ENCODE measurements at places on chromosomes 12 and 14.

DNA sequence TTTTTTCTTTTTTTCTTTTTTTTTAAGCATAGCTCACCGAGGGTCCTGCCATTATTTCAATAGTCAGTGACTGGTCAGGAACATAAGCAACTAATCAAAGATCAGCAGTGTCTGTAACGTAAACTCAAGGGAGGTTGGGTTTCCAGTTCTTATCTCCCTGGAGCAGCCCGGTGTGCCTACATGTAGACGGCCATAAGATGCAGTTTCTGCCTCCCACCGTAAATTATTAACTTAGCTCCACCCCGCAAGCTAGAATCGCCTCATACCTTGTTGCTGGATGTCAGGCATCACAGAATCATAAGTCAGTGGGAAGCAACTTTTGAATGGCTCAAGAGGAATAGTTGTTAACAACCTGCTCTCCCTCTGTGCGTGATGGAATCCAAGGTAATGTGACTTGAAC lies at the start of gene MYO1H:
TSS of gene MYO1H (plus strand) at position 312 of the 400 bp plus-strand sequence. CDS start at position 373, 61 bp downstream.
- no peak for DNase-seq

DNA sequence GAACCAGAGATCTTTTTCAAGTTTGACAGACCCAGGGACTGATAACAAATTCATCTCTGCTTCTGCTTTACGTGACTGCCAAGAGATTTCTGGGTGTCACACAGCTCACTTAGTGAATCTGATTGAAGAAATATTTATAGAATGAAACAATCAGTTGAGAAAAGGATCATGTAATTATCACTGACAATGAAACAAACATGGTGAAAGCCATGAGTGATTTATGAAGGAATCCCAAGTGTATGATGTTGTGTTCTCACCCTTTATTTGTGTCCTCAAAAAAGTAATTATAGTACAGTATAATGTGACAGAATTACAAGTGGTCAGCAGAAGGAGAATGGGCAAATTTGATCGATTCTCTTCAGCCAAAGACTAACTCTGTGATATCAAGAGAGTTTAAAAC lies 177.3 kb downstream of the BMP4 start:
- DNase-seq = no peak

DNA sequence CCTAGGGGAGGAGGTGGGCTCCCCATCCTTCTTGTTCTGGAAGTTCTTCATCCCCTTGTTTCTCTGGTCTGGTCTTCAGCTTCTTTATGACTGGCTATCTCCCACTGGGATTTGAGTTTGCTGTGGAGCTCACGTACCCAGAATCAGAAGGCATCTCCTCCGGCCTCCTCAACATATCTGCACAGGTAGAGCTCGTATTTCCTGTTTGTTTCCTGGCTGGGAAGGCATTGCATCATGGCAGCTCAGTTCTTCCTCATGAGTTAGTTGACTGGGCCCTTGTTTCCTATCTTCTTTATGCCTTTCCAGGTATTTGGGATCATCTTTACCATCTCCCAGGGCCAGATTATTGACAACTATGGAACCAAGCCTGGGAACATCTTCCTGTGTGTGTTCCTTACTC lies 19.8 kb downstream of the ERG28 start:
- DNase-seq = no peak

- DNase-seq = no peak
These were observed 650 bp downstream of the GALC start for GRCh38 chr14:87992346-87992717.

GRCh38 chr12:111024205-111024801 lies 103.9 kb upstream of the MYL2 start:
- DNase-seq = peak; percentile 55

DNA sequence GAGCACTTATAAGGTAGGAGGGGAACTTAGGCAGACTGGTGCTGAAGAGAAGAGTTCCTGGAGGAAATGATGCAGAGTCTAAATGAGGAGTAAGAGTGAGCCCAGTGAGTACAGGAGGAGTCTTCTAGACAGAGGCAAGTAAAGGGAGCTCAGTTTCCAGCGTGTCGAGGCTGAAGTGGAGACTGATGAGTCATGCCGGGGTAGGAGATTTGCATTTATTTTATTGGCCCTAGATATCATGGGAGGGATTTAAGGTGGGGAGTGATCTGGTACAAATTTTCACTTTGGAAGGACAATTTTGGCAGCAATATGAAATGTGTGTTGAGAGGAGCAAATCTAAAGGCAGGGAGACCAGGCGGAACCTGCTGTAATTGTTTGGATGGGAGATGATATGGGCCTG lies 157.5 kb downstream of the TTC8 start:
- DNase-seq = no peak

DNA sequence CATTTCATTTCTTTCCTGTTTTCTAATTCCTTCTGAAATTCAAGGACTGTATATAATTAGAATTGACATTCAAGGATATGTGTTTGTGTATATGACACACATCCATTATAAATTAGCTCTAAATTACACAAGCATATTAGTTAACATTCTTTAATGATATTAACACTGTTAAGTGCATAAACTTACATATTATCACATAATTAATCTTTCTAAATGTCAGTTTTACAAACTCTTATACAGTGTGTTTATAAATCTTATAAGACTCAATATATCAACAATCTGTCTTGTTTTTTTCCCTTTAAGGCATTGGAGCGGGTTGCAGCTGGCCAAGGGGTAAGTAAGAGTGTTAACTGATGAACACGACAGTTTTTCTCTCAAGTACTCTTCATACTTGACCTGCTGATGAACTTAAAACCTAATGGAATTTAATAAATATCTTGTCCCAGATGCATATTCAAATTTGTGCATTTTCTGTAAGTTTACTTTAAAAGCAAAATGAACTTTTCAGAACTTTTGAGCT lies 76.1 kb downstream of the METTL25 start:
- no peak for DNase-seq

DNA sequence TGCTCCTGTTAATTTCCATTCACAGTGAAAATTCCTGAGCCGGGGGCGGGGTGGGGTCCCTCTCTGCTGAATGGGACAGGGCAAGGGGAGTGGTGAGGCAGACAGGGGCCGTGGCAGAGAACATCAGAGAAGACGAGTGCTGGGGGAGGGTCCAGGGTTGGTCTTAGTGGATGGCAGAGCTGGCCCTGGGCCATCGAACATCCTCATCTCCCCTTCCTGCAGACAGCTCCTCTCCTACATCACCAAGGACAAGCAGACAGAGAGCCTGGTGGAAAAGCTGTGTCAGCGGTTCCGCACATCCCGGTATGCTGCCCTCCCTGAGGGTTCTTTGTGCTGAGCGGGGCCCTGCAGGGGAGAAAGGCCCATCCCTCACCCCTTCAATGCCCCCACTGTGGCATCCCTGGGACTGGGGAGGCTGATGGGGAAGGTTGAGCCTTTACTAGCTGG lies 5.0 kb upstream of the GAPDH start:
- no peak for DNase-seq

- DNase-seq = no peak
These were observed 31.2 kb downstream of the HVCN1 start for GRCh38 chr12:110657747-110658146.

GRCh38 chr12:57782608-57783465 lies at the start of gene TSFM:
TSFM (plus strand) TSS chr12:57782787; CDS start chr12:57782802, 15 bp downstream.
- DNase-seq = peak; percentile 94

GRCh38 chr14:64201921-64202545 lies 92.1 kb downstream of the ESR2 start:
- DNase-seq = no peak

DNA sequence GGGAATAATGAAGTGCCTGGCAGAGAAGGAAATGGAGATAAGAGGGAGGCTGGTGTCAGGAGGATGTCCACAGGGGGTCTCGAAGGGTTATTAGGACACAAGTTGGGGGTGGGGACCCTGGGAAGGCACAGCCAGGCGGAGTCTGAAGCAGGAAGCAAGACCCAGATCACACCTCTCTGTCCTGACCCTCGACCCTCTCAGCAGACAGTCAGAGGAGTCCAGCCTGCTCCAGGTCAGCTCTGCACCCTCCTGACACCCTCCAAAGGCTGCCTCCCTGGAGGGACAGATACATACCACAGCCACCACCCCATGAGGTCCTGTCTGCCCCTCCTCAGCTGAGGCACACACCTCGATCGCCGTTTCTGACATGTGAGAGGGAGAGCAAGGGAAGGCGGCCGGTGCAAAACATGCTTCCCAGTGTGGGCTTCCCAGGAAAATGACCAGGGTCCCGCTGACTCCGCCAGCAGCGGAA lies 9.0 kb downstream of the BCL11B start:
- DNase-seq = no peak

GRCh38 chr12:58537278-58537677 lies 383.0 kb downstream of the LRIG3 start:
- DNase-seq = no peak

GRCh38 chr12:116806845-116807440 lies 68.8 kb downstream of the RNFT2 start:
- no peak for DNase-seq

GRCh38 chr14:77485256-77485655 lies 13.4 kb downstream of the ISM2 start:
- no peak for DNase-seq

DNA sequence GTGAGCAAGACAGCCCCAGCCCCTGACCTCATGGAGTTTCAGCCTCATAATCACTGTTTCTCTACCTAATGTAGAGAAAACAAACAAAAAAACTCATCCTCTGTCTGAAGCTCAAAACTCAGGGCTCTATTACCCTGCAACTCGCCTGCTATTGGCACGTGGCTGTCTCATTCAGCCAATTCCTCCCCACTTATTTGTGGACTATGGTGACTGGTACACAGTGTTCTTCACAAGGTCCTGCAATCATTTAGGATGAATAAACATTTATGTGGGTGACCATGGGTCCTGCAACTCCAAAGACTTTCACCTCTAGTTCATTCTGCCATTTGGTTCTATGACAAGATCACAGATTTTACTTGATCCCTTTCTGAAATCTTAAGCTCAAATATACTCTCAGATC lies 4.7 kb downstream of the PPP2R3C start:
- no peak for DNase-seq

DNA sequence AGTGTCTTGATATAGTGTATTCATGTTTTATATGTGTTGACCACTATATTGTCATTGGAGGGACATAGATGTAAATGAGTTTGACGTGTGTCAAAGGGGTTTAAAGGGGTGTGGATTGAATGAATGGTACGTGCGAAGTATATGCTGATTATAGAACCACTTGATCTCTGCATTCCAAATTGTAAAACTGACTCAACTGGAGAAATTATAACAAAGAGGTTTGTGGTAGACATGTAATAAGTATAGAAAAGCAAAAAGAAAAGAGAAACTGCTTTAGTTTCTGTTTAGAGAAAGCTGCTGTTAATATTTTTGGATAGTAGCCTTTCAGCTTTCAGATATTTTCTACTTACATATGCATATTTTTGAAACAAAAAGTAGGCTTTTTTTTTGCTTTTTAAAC lies 8.9 kb upstream of the MYRFL start:
- no peak for DNase-seq

DNA sequence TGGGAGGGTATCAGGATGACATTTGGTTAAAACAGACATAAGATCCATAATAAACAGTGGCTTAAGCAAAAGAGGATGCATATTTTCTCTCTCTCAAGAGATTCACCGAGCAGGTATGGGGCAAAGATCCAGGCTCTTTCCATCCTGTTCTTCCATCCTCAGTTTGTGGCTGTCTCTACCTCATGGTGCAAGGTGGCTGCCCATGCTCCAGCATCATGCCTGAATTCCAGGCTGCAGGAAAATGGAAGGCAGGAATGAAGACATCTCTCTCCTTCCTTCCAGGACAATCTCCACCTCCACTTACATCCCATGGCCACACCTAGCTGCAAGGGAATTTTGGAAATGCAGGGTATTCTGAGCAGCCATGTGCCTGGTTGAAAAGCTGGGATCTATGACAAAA lies 136.0 kb downstream of the GLT1D1 start:
- DNase-seq = no peak

- DNase-seq = no peak
These were observed 63.0 kb downstream of the TMEM30B start for GRCh38 chr14:61218157-61218556.

GRCh38 chr12:112900298-112901145 lies 6.2 kb upstream of the OAS1 start:
- peak; percentile 32 for DNase-seq

GRCh38 chr14:59566296-59566695 lies 10.3 kb downstream of the CCDC175 start:
- no peak for DNase-seq

DNA sequence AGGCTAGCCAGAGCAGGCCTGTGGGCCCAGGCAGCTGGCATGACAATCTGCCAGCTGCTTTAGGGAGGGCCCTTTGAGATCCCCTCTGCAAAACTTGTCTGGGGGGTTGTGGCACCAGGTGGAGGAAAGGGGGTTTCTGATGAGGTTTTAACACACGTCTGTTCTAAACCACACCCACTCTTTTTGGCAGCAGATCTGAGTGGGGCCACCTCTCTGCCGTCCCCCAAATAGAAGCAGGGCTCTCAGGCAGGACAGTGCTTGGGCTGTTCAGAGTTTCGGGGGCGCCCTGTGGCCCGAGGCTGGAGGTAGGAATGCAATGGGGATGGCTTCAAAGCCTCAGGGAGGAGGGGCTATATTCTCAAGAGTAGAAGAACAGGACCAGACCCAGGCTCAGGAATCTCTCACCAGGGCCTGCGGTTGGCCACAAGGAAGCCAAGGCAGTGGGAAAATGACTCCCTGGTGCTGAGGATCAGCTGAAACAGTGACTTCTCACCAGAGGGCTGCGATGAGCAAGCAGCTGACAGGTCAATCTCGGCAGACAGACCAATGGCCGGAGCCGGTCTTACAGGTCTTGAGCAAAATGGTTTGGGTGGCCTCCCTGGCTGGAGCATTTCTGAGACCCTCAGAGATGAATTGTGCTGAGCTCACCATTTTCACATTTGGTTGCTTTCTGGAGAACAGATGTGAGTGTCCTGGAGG lies 1.5 kb upstream of the KRT5 start:
- no peak for DNase-seq

GRCh38 chr12:31578632-31579031 lies 12.3 kb downstream of the DENND5B start:
- DNase-seq = no peak

DNA sequence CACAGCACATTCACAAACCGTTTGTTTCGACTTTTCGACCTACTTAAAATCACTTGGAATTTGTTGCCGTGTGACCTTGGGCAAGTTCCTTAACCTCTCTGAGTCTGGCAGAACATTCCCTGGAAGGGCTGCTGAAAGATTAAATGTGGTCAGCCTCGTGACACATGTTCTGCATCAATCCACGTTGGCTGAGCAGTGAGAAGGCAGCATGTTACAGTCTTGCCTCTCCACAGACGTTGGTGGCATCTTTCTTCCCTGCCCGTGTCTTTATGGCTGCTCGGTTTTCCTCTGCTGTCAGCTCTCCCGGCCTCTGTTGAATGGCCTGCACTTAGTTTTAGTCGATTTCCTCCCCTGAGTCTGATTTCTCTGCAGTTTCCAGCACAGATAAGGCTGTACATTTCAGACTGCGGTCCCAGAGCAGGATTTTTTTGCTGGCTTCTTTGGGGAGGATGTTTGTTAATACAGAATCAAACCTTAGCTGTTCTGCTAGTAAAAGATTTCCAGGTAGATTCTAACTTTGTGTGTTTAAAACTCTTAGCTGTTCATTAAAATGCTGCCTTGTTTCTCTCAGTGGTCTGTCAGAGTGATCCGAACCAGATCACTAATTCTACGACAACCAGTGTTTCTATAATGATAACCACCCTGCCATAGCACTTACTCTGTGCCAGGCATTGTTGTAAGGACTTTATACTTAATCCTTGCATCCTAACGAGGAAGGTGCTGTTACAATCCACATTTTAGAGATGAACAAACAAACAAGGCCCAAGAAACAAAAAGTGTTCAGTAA lies 217.1 kb downstream of the CHST11 start:
- DNase-seq = no peak

- no peak for DNase-seq
These were observed 3.9 kb downstream of the MED21 start for GRCh38 chr12:27026257-27026656.

Measured in naive thymus-derived CD4-positive, alpha-beta T cell (primary cell).